ENCODE measurements at places on chromosomes 16 and 17. TPM values are rescaled to one million over a fixed set of nuclear protein-coding genes. Genes with fewer than 3 reads are reported as not detected.

DNA sequence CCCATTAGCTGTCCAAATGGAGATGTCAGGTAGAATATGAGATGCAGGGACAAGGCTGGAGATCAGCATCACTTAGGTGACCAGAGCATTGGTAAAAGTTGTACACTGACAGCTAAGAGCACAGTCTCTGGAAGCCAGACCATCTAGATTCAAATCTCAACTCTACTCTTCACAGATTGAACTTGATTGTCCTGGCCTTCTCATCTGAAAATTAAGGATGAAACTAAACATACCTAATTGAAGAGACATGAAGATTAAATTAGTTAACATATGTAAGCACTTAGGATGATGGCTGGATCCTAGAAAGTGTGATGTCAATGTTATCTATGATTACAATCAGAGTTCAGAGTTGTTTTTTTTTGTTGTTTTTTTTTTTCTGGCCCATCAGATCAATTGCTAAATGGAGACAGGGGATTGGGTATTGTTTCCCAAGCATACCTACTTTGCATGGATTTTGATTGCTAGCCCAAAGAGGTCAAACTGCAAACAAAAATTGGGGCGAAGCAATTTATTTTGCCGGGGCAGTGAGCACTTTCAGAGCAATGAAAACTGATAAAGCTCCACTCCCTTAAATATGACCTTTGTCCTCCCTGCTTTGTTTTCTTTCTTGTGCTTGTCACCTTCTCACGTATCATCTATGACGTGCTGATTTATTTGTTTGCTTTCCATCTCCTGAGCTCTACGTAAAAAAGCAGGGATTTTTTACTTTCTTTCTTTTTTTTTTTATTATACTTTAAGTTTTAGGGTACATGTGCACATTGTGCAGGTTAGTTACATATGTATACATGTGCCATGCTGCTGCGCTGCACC, 217.6 kb upstream of the CPHXL start:
- no peak for DNase-seq

DNA sequence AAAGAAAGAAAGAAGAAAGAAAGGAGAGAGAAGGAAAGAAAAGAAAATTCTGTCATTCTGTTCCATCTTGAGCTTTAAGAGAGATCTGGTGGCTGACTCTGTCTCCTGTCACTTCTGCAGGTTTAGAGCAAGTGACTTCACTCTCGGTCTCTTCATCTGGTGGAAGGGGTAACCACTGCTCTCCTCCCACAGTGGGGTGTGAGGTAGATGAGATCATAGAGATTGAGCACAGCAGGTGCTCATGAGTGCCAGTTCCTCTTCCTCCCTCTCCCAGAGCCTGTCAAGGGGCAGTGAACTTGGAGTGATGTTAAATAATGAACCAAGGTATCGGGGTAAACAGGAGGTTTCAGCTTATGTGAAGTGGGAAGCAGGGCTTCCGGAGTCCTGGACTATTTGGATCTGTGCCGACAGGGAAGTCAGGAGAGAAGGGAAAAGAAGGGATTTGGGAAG, 47.7 kb downstream of the BEAN1 start:
- DNase-seq: no peak

GRCh38 chr16:9948933-9949332, 233.3 kb downstream of the GRIN2A start:
- no peak for DNase-seq

DNA sequence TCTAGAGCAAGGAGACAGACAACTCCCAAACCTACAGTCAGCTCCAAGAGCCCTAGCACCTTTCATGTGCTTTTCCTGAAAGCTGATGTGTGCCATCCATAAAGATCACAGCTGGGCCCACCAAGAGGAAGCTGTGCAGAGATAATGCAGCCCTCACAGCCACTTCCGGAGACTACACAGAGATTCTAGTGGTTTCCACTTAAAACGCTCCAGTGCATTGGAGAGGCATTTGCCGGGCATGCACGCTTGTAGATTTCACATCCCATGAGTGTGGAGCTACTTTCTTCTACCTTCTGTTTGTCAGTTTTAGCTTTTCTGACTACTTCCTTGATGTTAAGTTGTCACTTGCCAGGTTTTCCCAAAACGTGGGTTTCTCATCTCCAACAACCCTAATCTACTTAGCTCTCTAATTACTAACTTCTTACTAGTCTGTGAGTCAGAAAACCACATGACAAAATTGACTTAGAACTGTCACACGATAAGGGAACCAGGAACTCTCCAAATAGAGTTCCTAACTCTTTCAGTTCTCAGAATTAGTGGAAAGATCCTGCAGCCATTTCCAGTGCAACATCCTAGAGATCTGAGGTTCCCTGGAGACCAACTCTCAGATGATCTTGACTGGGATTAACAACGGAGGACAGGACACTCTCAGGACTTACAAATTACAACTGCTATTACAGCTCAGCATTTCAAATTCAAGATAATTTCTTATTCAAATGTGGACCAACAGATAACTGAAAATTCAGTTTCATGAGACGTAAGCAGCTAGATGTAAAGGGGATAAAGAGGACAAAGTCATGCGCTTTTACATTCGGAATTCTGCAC, 28.6 kb downstream of the PMP22 start:
- DNase-seq: no peak

GRCh38 chr16:20610892-20611349, 34.8 kb upstream of the ACSM2B start:
- no peak for DNase-seq

GRCh38 chr16:22356930-22357634, 17.3 kb downstream of the CDR2 start:
- DNase-seq: no peak

DNA sequence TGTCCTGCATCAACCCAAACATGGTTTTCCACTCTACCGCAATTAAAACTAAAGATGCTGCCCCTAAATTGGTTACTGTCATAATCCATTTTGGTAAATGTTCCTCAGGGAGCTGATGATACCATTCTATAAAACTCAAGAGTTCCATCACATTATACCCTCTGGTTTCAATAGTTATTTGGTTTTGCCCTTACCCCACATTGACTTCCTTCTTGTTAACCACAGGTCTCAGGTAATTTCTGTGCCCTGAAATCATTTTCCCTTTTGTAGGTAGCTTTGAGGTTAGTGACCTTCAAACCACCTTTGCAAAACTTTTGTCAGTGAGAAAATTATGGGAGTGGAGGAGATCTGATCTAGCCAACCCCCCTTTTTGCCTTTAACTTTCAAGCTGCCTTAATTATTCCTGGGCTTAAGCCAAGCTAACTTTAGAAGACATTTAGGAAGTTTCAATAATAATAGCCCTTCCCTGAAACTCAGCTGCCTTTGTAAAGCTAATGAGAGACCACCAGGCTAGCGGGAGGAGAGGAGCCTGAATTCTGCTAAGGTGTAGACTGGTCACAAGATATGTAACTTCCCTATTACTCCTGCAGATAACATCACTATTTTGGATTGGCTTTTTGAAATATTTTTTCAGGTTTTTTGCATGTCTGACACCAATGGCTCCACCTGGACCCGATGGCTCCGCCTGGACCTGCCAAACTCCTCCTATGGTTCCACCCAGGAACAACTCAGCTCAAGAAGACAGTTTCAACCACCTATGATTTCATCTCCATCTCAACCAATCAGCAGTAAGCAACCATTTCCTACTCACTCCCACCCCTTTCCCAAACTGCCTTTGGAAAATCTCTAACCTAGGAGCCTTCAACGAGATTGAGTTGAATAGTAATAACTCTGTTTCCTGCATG, 224.9 kb downstream of the HS3ST3B1 start:
- no peak for DNase-seq

DNA sequence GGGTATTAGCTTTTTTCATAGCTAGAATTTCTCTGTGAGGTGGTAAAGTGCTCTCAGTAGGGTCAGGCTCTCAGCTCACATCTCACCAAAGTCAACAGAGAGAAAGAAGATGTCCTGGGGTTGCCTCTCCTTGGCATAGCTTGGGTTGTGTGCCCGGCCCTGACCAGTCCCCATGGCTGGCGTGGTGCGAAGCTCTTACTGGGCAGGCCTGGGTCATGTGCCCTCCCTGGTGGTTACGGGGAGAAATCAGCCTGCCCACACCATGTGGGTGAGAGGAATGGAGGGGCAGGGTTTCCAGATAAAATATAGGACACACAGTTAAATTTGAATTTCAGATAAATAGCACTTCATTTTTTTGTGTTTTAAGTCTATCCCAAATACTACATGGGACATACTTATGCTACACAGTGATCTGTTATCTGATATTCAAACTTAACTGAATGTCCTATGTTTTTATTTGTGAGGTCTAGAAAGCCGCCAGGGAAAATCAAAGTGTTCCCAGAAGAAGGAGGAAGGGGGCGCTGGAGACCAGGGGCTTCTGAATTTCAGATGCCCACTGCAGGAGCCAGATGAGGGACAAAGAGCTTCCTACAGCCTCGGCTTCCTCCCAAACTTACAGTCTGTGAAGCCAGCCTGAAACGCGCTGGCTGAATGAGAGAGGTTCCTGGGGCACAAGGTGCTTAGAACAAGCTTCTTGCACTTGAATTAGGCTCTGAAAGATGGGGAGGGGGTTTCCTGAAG, 45.4 kb downstream of the NKD1 start:
- no peak for DNase-seq

GRCh38 chr16:17567455-17567854, 96.7 kb upstream of the XYLT1 start:
- no peak for DNase-seq

- no peak for DNase-seq
These were observed 1436.1 kb upstream of the GOT2 start for GRCh38 chr16:60170196-60170595.

GRCh38 chr16:14310519-14310991, 239.4 kb downstream of the MRTFB start:
- no peak for DNase-seq

DNA sequence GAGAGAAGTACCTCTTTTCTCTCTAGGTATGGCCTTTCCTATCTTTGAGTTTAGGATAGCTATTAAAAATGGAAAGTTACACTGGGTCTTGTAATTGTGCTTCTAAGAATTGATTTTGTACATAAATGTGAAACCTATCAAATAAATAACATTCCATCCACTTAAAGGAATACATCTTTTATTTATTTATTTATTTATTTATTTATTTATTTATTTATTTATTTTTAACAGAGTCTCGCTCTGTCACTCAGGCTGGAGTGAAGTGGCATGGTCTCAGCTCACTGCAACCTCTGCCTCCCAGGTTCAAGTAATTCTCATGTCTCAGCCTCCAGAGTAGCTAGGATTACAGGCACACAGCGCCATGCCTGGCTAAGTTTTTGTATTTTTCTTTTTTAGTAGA, 1114.0 kb upstream of the EEF2KMT start:
- DNase-seq: no peak

DNA sequence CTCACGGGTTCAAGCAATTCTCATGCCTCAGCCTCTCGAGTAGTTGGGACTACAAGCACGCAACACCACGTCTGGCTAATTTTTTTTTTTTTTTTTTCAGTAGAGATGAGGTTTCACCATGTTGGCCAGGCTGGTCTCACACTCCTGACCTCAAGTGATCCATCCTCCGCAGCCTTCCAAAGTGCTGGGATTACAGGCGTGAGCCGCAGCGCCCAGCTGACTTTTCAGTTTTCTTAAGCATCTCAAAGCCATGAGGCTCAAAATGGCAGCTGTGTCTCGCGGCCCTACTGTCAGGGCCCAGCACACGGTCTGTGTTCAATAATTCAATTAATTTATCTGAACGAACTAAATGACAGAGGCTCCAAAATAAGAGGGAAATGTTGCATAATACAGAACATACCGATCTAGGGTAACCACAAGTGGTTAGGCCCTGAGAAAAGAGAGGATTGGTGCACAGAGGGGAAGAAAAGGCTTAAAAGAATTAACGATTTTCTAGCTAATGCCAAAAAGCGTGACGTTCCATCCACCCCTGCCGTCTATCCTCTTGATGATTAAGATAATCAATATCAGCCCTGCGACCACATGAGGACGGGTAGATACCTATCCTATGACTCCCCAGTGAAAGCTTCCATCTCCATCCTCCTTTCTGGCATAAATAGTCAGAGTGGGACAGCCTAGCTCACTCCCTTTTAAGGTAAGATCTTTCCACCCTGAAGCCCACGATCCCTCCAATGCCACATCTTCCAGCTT, 136.9 kb downstream of the SLC39A11 start:
- DNase-seq: no peak

- DNase-seq: no peak
These were observed 49.8 kb upstream of the USP7 start for GRCh38 chr16:9013508-9013864.

DNA sequence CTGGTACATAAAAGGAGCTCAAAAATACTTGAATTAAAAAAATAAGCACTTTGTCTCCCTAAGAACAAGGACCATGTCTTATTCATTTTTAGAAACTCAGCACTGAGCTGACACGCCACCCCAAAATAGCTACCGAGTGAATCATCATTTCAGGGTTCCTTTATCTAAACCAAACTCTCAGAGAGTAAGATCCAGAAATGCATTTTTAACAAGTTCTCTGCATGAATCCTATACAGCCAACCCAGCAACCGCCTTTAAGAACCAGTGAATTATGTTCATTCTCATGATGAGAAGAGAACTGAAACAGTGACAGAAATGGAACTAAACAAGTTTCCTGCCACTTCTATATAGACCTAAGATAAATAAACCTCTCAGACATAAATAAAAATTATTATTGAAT, 8.7 kb downstream of the C16orf87 start:
- DNase-seq: no peak

- DNase-seq: no peak
These were observed 1.3 kb downstream of the TMEM208 start for GRCh38 chr16:67228034-67228785.

GRCh38 chr16:2475413-2476344, 752 bp downstream of the TBC1D24 start:
- DNase-seq: no peak

DNA sequence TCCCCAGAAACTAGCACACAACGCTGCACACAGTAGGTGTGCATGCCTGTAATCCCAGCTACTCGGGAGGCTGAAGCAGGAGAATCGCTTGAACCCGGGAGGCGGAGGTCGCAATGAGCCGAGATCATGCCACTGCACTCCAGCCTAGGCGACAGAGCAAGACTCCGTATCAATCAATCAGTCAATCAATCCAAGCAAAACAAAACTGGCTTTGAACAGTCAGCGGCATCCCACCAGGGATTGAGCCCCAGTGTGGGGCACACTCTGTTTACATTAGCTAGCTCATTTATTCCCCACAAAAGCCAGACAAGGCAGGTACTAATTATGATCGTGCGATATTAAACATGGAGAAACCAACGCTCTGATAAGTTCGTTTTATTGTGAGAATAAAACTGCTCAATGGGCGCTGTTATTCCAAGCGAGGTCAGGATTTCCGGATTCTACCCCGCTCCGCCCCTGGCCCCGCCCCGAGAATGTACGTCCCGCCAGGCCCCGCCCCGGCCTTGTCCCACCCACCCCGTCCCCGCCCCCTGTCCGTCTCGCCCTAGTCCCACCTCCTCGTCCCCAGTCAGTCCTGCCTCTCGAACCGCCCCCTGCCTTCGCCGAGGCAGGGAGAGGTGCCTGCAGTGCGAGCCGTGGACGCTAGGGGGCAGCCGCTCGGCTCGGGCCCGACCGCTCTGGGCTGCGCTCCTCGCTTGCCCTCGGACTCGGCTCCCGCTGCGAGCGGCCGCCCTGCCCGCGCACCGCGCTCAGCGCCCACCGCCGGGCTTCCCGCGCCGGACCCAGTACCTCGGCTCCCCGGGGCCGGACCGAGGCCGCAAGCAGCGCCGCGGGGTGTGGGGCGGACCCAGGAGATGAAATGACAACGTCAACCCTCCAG, at the start of gene VPS4A:
TSS of gene VPS4A (plus strand) at position 698 of the 880 bp plus-strand sequence. CDS start at position 860, 162 bp downstream.
- peak; percentile 95 for DNase-seq

- DNase-seq: no peak
These were observed 236.7 kb upstream of the ASIC2 start for GRCh38 chr17:33529816-33530215.

- DNase-seq: no peak
These were observed 35.5 kb upstream of the NOL11 start for GRCh38 chr17:67682196-67682595.

Gene ASPHD1
- 1.0 TPM for polyA plus RNA-seq

Gene KRTAP2-3
- polyA plus RNA-seq: not detected

Gene PIRT
- polyA plus RNA-seq: not detected

Gene SPHK1
- polyA plus RNA-seq: 4.9 TPM

Gene PRAC1
- not detected for polyA plus RNA-seq
